ENCODE measurements at places on chromosomes 13 and 19. TPM values are rescaled to one million over a fixed set of nuclear protein-coding genes. Genes with fewer than 3 reads are reported as not detected.

DNA sequence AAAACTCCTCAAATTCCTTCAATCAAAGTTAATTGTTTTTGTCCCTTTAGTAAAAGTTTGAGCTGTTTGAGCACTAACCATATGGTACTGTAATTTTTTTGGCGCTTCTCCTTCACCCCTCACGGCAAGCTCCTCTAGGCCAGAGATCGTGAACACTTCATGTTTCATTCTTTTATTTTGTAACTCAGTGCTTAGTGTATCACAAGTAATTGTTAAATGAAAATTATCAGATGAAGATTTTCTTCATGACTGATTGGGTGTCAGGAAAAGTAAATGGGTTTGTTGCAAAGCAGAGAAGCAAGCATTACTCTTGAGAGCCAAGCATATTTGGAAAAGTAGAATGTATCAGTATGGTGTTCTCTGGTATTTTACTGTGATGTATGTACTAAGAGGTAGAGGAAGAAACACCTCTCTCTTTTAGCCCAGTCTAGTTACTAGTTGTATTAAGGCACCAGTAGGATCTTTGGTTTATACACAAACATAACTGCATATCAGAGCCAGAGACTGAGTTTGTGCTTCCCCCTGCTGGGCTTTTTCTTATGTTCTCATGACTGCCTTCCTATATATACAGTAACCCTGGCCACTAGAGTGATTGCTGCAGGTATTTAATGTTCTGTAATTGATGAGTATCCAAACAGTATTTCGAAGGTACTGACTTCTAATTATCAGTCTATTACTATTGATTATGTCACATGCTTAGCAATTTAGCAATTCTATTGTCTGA is 202.3 kb upstream of the KLHL1 start:
- no peak for DNase-seq
- H3K27me3 ChIP-seq: no peaks in the 10 kb centered on the region
- H3K4me3 ChIP-seq: no peak overlapping the region
- no peaks in the 10 kb centered on the region for H3K4me1 ChIP-seq

Gene ADPRHL1
- 16.9 TPM for total RNA-seq

- H3K4me3 ChIP-seq: peak overlapping the region; percentile 6
- H3K27me3 ChIP-seq: no peaks in the 10 kb centered on the region
- peak overlapping the region; percentile 94 for H3K27ac ChIP-seq
- no peaks in the 10 kb centered on the region for H3K36me3 ChIP-seq
- DNase-seq: peak; percentile 77
Observed at GRCh38 chr13:110127986-110128511, 178.9 kb downstream of the COL4A1 start.

Gene LGALS14
- not detected for total RNA-seq

DNA sequence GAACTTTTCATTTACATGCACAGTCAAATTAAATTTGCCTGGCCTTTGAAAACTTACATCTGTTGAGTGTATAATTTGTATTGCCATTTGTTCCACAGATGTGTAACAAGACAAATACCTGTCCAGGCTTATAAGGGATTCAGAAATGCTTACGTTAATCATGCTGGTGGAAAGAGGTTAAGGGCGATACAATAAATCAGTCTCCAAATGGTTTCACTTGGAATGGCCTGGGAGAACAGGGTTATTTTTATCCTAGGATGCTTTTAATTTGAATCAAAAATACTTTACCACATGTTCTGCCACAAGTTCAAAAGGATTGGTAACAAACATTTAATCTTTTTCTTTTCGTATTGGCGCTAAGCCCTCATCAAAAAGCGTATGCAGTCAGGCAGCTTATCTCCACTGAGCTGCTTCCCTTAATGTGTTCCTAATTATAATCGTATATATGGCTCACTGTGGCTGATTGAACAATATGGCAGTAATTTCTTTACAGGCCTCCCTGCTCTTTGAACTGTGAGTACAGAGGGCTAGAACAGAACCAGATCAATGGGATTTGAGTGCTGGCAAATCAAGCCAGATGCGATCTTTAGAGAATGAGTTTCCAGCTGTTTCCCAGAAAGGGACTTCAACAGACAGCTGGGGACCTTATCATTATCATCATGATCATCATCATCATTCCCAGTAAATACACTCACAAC is 425.7 kb downstream of the SPRY2 start:
- no peak for DNase-seq
- no peak overlapping the region for H3K4me3 ChIP-seq
- H3K27ac ChIP-seq: no peak overlapping the region
